T-helper 2 cell (primary cell): ENCODE measurements at places on chromosomes 7 and 10.

DNA sequence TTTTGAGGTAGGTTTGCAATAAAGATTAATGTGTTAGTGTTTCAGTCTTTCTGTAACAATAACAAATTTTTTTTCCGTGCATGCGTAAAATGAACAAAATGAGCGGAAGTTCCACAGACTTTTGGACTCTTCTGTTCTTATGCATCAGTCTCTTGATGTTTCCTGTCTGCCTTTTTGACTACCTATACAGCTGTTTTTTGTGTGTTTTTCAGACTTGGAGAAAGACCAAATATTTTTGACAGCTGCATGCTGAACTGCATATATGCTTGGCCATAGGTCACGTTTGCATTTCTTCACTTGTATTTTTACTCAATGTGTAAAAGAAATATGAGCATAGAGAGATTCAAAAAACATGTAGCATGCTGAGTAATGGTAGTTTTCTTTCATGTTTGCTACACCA is 119.3 kb downstream of the BBS9 start:
- DNase-seq = no peak

GRCh38 chr10:79042639-79043411 is 25.9 kb upstream of the ZMIZ1 start:
- no peak for DNase-seq

GRCh38 chr7:130922206-130923112 is 188.5 kb upstream of the KLF14 start:
- DNase-seq = no peak

GRCh38 chr7:57789130-57789529 is 339.2 kb downstream of the ZNF716 start:
- no peak for DNase-seq

- no peak for DNase-seq
Observed at GRCh38 chr7:140607441-140607989, 33.1 kb downstream of the DENND2A start.

DNA sequence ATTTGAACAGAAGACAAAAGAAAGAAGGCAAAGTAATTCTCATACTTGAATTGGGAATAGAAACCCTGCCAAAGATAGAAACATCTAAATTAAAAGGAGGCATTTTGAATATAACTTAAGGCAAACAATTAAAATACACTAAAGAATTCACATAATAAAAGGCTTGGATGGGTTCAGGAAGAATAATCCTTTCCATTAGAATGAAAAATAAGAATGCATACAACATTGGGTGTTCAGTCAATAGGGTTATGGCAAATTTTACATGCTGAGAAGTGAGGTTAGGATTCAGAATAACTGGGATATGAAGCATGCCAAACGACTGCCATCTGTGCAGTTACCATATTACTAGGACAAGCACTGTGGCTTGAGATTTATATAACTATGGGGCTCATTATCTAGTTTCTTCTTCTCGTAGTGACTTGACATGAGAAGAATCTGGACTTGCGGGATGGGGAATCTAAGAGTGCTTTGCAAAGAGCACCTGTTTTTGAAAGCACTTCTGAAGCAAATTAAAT is 326.5 kb downstream of the THSD7A start:
- no peak for DNase-seq

DNA sequence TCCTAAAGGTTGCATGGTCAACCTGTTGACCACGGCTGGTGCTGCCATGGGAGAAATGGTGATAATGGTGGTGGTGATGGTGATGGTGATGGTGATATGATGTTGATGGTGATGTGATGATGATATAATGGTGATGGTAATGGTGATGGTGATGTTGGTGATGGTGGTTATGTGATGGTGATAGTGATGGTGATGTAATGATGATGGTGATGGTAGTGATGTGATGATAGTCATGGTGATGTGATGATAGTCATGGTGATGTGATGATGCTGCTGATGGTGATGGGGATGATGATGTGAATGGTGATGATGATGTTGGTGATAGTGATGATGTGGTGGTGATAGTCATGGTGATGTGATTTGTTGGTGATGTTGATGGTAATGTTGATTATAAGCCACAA is 23.9 kb downstream of the POU6F2 start:
- peak; percentile 1 for DNase-seq
